GM23248 (cell line): ENCODE measurements at places on chromosomes 7 and 10. TPM values are rescaled to one million over a fixed set of nuclear protein-coding genes. Genes with fewer than 3 reads are reported as not detected.

GRCh38 chr10:4270116-4270515, 485.1 kb upstream of the KLF6 start:
- peak; percentile 91 for DNase-seq

DNA sequence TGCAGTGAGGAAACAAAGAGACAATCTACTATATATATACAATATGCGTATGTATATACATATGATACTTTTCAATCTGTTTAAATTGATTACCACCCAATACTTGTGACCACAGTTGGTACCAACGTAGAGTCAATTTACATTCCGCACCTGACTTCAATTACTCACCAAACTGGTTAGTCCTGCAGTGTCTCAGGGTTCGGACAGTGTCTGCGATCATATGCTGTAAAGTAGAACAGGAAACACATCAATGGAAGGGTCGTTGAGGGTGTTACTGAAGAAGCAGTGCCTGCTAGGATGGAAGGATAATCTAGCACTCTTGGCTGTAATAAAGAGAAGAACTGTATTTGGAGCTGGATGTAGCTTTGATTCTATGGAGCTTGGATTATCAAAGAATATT, 179.7 kb upstream of the CDCA7L start:
- DNase-seq, result no peak

DNA sequence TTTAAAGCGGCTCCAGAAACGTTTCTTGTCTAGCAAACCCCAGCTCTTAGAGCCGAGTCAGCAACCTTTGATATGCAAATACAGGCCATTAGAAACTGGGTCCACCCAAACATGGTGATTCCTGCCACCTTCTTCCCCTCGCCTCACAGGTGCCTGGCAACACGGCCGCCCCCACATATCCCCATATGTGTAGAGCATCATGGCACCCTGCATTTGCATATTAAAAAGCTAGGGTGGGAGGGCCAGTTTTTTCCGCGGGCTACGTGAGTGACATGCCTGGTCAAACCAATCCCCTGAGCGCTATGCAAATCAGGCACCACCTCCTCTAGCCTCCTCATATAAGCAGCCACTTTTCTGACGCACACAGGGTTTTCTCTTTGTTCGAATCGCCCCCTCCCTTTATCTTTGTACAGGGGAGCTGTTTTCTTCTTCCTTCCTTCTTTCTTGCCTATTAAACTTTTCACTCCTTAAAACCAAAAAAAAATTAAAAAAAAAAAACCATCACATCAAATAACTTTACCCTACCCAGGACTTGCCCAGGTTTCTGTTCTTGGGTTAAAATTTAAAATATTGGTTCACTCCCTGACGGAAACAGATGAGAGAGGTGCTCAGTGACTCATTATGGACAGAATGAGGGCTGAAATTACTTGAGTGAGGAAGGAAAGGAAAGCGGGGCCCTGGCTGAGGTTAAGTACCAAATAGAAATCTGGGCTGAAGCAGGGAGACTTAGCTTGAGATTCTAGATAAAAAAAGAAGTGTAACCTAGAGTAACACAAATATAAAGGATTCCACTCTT, 59.8 kb downstream of the COA1 start:
- peak; percentile 42 for DNase-seq

- no peak for DNase-seq
Observed at GRCh38 chr10:31920538-31920937, 8.1 kb downstream of the ARHGAP12 start.

DNA sequence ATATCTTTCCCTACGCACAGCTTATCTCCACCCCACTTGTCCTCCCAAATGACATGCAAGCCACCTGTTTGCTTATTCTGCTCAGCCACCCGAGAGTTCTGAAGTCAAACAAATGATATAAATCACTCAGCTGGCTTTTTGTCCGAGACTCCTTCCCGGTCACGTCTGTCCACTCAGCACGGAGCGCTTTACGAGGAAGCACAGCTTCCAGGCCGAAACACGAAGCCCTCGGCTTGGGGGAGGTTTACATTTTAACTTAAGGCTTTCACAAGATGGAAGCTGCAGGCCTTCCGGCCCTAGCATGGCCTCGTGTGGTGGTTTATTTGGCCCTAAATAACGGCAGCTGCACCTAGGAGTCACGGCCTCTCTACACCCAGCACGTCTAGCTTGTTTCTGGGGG, 60.1 kb upstream of the GNA12 start:
- DNase-seq, result no peak

GRCh38 chr7:24291271-24291670, 7.3 kb downstream of the NPY start:
- no peak for DNase-seq

- DNase-seq, result no peak
Observed at GRCh38 chr7:15559416-15559928, 2.3 kb downstream of the AGMO start.

The PTF1A gene
- total RNA-seq, result not detected in 2 replicates

The UBTD1 gene
- 16.2 and 20.8 TPM in 2 replicates for total RNA-seq

DNA sequence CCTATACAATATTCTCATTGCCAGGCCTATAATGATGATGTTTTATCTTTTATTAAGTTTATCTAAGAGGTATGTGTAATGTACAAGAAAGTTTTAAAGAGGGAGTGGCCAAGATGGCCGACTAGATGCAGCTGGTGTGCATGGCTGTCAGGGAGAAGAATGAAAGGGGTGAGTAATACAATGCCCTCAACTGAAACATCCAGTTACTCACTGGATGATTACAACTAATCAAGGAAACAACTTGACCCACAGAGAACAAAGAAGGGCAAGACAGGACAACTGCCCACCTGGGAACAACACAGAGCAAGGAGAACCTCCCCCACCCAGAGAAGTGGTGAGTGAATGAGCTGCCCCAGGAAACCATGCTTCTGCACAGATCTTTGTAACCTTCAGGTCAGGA, 880.0 kb upstream of the LRRTM3 start:
- no peak for DNase-seq

DNA sequence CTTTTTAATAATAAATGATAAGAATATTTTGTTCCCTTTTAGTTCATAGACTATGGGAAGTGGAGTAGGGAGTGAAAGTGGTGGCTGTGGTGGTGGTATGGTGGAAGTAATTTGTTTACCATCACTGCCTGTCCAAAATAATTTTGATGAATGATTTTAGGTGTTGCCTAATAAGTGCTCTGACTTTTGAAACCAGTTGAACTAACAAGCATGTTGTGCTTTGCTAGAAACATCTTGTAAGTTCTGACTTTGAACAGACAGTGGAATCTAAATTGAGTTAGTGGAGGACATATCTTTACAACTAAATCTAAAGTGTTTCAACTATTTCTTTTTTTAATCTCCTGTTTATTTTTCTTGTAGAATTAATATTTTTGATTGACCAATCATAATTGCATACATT, 49.7 kb downstream of the ZEB1 start:
- DNase-seq, result no peak

GRCh38 chr7:47181746-47182361, 400.1 kb downstream of the TNS3 start:
- no peak for DNase-seq

The HOXA1 gene
- total RNA-seq, result 0.89 and 0.97 TPM in 2 replicates

GRCh38 chr10:133144771-133145170, 15.2 kb upstream of the KNDC1 start:
- DNase-seq, result no peak

The HHEX gene
- 0.13 and 0.54 TPM in 2 replicates for total RNA-seq

- DNase-seq, result peak; percentile 39
Observed at GRCh38 chr10:62384447-62385081, 10.4 kb downstream of the ZNF365 start.

DNA sequence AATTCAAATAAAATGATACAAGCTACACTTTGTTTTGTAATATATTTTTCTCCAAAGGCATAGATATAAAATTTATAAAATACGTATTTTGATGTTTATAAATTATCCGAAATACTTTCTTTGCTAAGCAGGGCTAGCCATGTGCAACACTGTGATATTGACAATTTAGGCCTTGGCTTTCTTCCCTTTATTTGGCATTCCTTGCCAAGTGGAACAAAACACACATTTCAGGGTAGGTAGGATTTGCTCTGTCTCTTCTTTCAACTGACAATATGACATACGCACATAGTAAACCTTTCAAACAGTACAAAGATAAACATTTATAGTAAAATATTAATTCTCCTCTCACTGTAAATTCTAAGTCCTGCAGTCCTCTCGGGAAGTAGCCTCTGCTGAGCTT, 103.3 kb upstream of the POT1 start:
- DNase-seq, result no peak

- no peak for DNase-seq
Observed at GRCh38 chr10:128180843-128181242, 54.6 kb upstream of the MKI67 start.

DNA sequence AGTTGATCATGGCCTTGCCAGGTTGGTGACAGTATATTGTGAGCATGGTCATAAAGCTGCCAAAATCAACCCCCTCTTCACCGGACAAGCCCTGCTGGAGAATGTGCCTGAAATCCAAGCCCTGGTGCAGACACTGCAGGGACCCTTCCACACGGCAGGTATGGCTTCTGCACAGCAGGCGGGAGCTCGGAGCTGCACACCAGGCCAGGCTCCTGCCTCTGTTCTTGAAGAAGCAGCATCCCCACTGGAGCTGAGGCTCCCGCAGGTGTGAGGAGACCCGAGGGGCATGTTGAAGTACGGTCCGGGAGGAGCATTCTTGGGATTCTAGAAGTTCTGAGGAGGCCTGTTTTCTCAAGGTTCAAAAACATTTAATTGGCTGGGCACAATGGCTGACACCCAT, 12.7 kb downstream of the DHTKD1 start:
- DNase-seq, result no peak

GRCh38 chr7:34155220-34155908, 250.0 kb downstream of the BMPER start:
- peak; percentile 98 for DNase-seq

DNA sequence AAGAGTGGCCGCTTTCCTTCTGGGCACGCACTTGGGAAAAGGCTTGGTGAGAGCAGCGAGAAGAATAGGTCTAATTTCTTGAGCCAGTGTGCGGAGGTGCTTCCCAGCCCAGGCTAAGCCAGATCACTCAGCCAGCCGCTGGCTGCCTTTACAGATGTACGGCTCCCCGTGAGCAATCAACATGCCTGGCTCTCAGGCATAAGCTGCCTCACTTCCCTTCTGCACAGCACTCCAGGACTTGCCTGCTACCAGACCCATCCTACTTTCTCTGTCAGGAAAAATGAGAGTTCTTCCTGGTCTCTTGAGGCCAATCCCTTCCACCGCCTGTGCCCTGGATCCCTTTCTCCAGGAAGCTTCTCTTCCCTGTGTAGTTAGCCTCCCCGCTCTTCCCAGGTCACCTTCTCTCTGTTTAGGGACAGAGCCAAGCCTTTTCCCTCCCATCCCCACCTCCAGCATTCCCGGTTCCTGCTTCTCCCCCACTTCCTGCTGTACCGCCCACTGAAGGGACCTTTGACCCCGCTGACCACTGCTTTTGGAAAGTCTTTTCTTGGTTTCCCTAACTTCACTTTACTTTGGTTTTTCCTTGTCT, 1.1 kb upstream of the ACTR3C start:
- DNase-seq, result no peak

DNA sequence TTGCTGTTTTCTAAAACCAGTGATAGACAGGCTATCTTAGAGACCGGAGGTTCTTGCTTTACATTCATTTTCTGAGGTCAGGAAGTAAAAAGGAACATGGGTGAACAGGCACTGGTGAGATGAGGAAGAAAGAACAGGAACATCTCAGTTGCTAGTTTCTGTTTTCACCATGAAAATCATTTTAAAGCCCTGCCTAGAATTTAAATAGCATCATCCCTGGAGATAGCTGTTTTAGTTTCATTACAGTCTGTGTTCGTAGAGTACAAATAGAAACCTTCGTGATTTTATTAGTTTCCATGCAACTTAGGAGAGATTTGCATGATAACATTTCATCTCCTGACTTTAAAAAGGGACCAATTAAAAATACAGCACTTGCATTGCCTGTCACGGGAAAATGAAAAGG, 14.7 kb downstream of the KCNMA1 start:
- no peak for DNase-seq

DNA sequence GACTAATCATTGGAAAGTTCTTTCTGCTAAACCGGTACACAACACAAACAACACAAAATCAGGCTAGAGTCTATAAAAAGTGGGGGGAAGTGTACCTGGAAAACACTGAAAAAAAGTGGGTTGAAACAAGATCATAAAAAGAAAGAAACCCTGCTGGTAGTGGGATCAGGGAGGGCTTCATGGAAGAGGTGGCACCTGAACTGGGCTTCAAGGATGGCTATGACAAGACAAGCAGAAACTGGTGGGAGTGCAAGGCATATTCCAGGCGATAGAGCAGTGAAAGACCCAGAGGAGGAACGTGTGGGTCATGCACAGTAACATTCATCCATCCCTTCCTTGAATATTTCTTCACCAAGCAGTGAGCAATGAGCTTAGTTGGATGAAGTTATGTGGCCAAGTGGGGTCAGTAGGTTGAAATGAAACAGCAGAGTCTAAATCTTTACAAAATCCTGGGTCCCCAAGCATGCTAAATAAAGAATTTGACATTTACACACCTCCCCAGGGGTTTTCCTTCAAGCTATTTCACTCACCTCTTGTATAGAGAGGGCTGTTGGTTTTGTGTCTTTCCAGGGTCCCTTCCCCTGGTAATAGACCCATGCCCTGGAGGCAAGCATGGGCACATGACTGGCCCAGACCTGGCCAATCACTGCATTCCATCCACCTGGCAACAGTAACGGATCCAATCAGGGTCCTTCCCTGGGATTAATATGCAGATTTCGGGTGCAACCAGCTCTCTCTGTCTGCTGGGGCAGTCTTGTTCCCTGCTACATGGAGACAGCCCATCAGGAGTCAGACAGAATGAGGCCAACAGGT, 38.2 kb downstream of the SPOCK2 start:
- peak; percentile 18 for DNase-seq

- DNase-seq, result no peak
Observed at GRCh38 chr10:78328592-78329404, 295.1 kb downstream of the RPS24 start.

GRCh38 chr7:123230147-123230546, 30.4 kb upstream of the SLC13A1 start:
- no peak for DNase-seq

DNA sequence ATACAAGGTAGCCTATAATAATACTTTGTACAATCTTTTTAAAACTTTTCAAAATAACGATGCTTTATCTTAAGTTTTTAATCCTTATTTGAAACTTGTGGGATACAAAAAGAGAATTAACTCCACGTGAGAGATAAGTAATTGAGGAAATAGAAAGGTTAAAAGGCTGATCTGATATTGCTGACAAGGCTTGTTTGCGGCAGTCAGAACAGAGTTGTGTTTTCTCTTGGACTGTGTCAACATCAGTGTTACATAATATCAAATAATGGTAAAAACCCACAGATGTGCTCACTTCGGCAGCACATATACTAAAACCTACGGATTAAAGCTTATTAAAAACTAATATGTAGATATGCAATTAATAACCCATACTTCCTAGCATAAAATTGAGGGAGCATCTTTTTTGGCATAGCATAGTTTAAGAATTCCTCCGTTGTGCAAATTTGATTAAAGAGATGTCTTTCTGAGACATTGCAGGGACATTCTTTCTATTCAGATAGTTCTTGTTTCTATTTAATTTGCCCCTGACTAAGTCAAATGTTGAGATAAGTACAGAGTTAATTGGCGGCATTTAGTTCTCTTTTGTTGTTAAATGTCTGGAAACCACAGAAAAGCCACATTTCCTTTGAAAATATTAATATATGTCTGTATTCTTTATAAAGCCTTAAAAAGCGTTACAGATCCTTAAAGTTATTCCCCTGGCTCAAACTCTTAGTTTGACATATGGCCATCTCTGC, 63.3 kb downstream of the FAM185A start:
- no peak for DNase-seq

The TFEC gene
- 0.51 TPM in 1 of 2 replicates, not detected in the other for total RNA-seq

The PLEKHS1 gene
- total RNA-seq, result 0.38 TPM in 1 of 2 replicates, not detected in the other
